ENCODE measurements at places on chromosomes 1 and 21. TPM values are rescaled to one million over a fixed set of nuclear protein-coding genes. Genes with fewer than 3 reads are reported as not detected.

- H3K4me3 ChIP-seq = no peak overlapping the region
- H3K27ac ChIP-seq = no peak overlapping the region
- no peaks in the 10 kb centered on the region for H3K4me1 ChIP-seq
- H3K27me3 ChIP-seq = no peaks in the 10 kb centered on the region
- no peak for DNase-seq
These were observed 82.9 kb downstream of the ARID4B start for GRCh38 chr1:235244974-235245592.

DNA sequence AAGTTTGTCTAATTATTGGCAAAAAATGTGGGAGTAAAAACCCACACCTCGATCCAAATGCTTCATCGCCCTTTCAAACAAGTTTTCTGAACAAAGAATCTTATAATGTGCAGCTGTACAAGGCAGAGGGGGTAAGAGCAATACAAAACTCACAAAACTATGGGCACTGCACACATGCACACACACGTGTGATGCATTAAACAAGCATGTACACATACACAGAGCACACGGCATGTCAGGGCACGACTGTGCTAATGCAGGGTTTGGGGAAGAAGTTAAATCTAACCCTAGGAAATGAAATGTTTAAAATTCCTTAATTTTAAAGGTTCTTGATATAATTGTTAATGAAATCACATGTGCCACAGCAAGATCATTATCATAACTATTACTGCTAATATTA, 264.0 kb downstream of the SEC16B start:
- H3K4me3 ChIP-seq = no peak overlapping the region
- no peaks in the 10 kb centered on the region for H3K4me1 ChIP-seq
- no peaks in the 10 kb centered on the region for H3K36me3 ChIP-seq
- H3K27me3 ChIP-seq = no peaks in the 10 kb centered on the region
- H3K27ac ChIP-seq = no peak overlapping the region

- no peaks in the 10 kb centered on the region for H3K36me3 ChIP-seq
- no peak overlapping the region for H3K4me3 ChIP-seq
- H3K4me1 ChIP-seq = peaks cover 23% of the 10 kb centered on the region
- H3K27me3 ChIP-seq = no peaks in the 10 kb centered on the region
These were observed 3.4 kb downstream of the ATP13A2 start for GRCh38 chr1:17008208-17008855.

- H3K4me1 ChIP-seq = peaks cover 11% of the 10 kb centered on the region
- DNase-seq = no peak
- H3K27ac ChIP-seq = peak overlapping the region; percentile 30
- no peaks in the 10 kb centered on the region for H3K36me3 ChIP-seq
- no peak overlapping the region for H3K4me3 ChIP-seq
- no peaks in the 10 kb centered on the region for H3K27me3 ChIP-seq
These were observed 89.2 kb downstream of the ADSS2 start for GRCh38 chr1:244362476-244362875.

DNA sequence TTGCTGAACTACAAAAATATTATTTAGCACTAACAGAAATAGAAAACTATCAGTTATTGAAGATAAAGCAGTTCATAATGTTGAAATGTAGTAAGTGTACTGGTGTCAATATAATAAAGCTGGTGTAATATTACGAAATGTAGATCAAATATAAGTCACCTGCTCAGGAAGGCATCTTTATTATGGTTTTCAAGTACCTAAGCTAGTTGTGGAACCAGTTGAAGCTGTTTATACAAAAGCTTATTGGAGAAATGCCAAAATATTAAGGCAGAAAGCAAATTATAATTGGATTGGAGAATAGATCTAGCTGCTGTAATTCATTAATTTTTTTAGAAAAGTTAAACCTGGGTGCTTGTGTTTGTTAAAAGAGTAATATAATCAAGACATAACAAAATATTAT, 6.2 kb upstream of the MARK1 start:
- no peaks in the 10 kb centered on the region for H3K36me3 ChIP-seq
- no peaks in the 10 kb centered on the region for H3K4me1 ChIP-seq
- no peak for DNase-seq
- no peak overlapping the region for H3K4me3 ChIP-seq
- H3K27ac ChIP-seq = no peak overlapping the region

- DNase-seq = no peak
- peak overlapping the region; percentile 77 for H3K4me3 ChIP-seq
- H3K36me3 ChIP-seq = no peaks in the 10 kb centered on the region
- H3K27me3 ChIP-seq = no peaks in the 10 kb centered on the region
- peaks cover 62% of the 10 kb centered on the region for H3K4me1 ChIP-seq
These were observed 681 bp upstream of the UBXN10 start for GRCh38 chr1:20184997-20185833.

GRCh38 chr1:37177230-37177864, 143.0 kb upstream of the GRIK3 start:
- no peak overlapping the region for H3K4me3 ChIP-seq
- no peaks in the 10 kb centered on the region for H3K36me3 ChIP-seq

DNA sequence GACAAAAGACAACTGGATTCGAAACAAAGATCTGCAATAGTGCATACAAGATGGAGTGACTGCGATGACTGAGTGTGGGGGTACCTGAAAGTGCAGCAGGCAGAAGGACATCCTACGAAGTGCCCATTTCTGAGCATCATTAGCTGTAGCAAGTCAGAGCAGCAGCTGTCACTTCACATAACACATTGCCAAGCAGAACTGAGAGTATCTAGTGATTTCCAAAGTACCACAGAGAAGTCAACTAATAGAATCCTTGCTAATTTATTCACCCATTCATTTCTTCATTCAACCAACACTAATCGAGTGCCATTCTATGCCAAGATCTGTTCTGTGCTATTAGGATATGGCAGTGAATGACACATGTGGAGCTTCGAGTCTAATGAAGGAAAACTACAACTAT, 31.6 kb upstream of the CAMSAP2 start:
- H3K36me3 ChIP-seq = no peaks in the 10 kb centered on the region
- H3K4me3 ChIP-seq = no peak overlapping the region
- H3K4me1 ChIP-seq = no peaks in the 10 kb centered on the region
- DNase-seq = no peak

GRCh38 chr1:19552291-19553010, 67.1 kb upstream of the CAPZB start:
- H3K27ac ChIP-seq = no peak overlapping the region
- H3K4me3 ChIP-seq = no peak overlapping the region
- no peaks in the 10 kb centered on the region for H3K36me3 ChIP-seq
- no peaks in the 10 kb centered on the region for H3K4me1 ChIP-seq
- no peaks in the 10 kb centered on the region for H3K27me3 ChIP-seq

DNA sequence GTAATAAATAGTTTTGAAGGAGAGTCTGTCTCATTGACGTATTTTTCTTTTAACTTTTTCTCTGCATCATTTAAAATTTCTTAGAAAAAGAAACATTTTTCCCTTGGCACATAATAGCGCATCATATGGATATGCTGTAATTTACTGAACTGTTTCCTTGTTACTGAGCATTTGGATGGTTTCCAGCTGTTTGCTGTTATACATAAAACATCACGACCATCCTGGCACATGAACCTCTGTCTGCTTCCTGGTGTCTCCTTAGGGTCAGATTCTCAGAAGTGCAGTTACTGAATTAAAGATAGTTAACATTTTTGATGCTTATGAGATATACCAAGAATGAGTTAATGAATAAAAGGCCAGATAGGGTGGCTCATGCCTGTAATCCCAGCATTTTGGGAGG, 67.2 kb downstream of the BACE2 start:
- DNase-seq = no peak
- no peaks in the 10 kb centered on the region for H3K27me3 ChIP-seq
- H3K36me3 ChIP-seq = no peaks in the 10 kb centered on the region
- H3K27ac ChIP-seq = no peak overlapping the region

DNA sequence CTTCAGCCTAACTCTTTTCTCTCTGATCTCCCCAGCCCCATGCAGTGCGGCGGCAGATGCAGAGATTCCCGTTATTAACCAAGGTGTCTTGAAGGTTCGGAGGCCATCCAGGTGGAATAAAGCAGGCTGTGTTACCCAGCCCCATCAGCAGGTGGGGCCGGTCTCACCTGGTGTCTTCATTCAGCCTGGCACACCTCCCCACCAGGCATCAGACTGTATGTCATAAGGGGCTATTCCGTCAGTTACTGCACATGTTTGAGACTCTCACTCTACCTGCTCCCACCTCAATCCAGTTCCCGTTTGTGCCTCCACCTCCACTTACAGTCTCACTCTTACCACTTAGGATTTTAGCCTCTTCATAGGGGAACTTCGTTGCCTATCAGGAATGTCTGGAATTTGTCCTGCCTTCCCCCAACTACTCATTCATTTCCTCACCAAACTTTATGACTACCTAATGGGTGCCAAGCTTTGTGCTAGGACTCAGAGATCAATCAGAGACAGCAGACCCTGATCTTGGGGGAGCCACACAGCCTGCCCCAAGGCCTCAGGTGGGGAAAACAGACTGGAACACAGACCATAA, 170.2 kb downstream of the PLPP3 start:
- H3K4me3 ChIP-seq = no peak overlapping the region
- H3K4me1 ChIP-seq = no peaks in the 10 kb centered on the region
- no peaks in the 10 kb centered on the region for H3K36me3 ChIP-seq

DNA sequence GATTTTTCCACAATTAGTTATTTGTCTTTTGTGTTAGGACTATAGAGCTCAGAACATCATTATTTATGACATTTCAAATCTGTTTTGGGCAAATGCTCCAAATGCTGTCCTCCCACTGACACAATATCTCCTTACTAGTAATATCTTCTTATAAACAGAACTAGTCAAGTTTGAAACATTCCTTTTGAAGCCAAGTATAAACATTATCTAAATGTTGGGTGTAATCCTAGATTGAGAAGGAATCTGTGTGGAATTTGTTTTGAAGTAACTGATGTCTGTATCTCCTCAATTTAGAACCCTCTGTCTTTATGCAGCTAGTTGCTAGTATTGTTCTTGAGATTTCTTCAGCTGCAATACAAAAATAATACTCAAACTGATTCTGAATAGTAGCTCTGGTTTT, 28.5 kb upstream of the PAXBP1 start:
- no peak overlapping the region for H3K4me3 ChIP-seq
- no peaks in the 10 kb centered on the region for H3K36me3 ChIP-seq
- no peaks in the 10 kb centered on the region for H3K27me3 ChIP-seq
- H3K27ac ChIP-seq = peak overlapping the region; percentile 51
- H3K4me1 ChIP-seq = peaks cover 31% of the 10 kb centered on the region

GRCh38 chr1:68232289-68233148, at the start of gene WLS:
Gene WLS (minus strand): TSS chr1:68232523. CDS start chr1:68232299, 224 bp downstream.
- H3K27ac ChIP-seq = peak within 1 kb of the TSS; percentile 95
- peak; percentile 93 for DNase-seq
- no peaks in the 10 kb centered on the region for H3K36me3 ChIP-seq

- peak overlapping the region; percentile 29 for H3K27ac ChIP-seq
- no peak for DNase-seq
- H3K4me1 ChIP-seq = peaks cover 48% of the 10 kb centered on the region
- H3K4me3 ChIP-seq = no peak overlapping the region
- H3K36me3 ChIP-seq = peaks cover 11% of the 10 kb centered on the region
- H3K27me3 ChIP-seq = no peaks in the 10 kb centered on the region
These were observed 1.6 kb upstream of the METTL25B start for GRCh38 chr1:156726549-156727226.

DNA sequence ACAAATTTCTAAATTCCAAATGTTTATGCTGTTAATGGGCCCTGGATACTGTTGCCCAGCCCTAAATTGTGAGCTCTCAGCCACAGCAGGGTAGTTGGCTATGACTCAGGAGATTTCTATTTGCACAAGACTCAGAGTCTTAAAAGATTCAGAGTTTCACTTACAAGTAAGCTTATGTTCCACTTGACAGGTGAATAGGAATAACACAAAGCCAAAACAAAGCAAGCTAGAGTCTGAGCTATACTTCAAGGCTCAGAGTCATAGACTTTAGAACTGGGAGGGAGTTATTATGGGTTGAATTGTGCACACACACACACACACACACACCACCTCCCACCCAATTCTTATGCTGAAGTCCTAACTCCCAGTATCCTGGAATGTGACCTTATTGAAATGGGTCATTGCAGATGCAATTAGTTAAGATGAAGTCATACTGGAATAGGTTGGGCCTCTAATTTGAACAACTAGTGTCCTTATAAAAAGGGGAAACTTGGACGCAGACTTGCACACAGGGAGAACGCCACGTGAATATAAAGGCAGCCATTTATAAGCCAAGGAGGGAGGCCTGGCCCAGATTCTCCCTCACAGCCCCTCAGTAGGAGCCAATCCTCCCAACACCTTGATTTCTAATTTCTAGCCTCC, 30.2 kb downstream of the PRDX6 start:
- DNase-seq = no peak
- no peaks in the 10 kb centered on the region for H3K36me3 ChIP-seq
- peak overlapping the region; percentile 64 for H3K27ac ChIP-seq
- H3K4me3 ChIP-seq = no peak overlapping the region
- no peaks in the 10 kb centered on the region for H3K27me3 ChIP-seq

DNA sequence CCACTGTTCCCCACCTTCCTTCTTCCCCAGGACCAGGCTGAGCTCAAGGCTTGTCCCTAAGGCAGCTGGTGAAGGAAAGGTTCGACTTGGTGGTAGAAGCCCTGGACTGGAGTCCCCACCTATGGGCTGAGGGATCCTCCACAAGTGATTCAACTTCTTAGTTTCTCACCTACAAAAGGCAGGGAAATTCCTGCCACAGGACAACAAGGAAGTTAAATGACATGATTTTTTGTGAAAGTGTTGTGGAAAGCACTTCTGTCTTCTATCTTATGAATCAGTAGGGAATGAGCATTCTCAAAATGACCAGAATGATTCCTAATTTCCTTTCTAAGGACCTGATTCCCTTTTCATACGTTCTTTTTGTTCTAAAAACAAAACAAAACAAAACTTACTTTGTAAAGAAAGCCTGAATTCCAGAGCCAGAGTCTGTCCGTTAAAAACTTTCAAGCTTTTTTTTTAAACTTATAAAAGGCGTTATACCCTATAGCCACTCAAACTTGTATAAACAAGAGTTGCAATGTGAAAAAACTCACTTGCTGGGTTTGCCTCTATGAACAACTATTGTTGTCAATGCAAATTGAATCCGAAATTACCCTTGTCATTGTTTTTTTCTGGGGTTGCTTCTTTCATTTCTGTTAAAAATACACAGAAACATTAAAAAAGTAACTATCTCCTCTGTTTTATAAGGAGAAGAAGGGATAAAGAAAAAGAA, 12.2 kb downstream of the KCNJ15 start:
- no peak for DNase-seq
- H3K27ac ChIP-seq = no peak overlapping the region
- H3K27me3 ChIP-seq = peaks cover 4% of the 10 kb centered on the region
- no peaks in the 10 kb centered on the region for H3K4me1 ChIP-seq
- H3K4me3 ChIP-seq = no peak overlapping the region

The RGS13 gene
- polyA plus RNA-seq = 2.6 TPM

The ZSWIM5 gene
- 3.2 TPM for polyA plus RNA-seq

The LMOD1 gene
- polyA plus RNA-seq = 15.6 TPM

The SERPINC1 gene
- polyA plus RNA-seq = not detected

The LCE1B gene
- not detected for polyA plus RNA-seq

The MYBPH gene
- polyA plus RNA-seq = not detected

The ANKRD45 gene
- polyA plus RNA-seq = 0.41 TPM

The EPS8L3 gene
- polyA plus RNA-seq = 81.7 TPM

The TLCD4 gene
- 12.0 TPM for polyA plus RNA-seq

The TDRD10 gene
- polyA plus RNA-seq = 1.8 TPM

The SELENON gene
- 6.6 TPM for polyA plus RNA-seq

The PDZK1 gene
- polyA plus RNA-seq = 9.7 TPM

The RNASEL gene
- 6.0 TPM for polyA plus RNA-seq

The CD1E gene
- polyA plus RNA-seq = 0.50 TPM

The HSPA13 gene
- 7.8 TPM for polyA plus RNA-seq

The RPE65 gene
- polyA plus RNA-seq = 0.01 TPM

The COL6A1 gene
- 28.2 TPM for polyA plus RNA-seq

The VCAM1 gene
- polyA plus RNA-seq = 16.1 TPM

The PIK3C2B gene
- polyA plus RNA-seq = 17.1 TPM

The TRNP1 gene
- polyA plus RNA-seq = 4.3 TPM

The AMY1B gene
- not detected for polyA plus RNA-seq

The CRNN gene
- polyA plus RNA-seq = not detected

The LYPD8 gene
- polyA plus RNA-seq = 176 TPM

Measured in sigmoid colon (tissue), 7 donors.